ENCODE measurements at places on chromosomes 11 and 22.

DNA sequence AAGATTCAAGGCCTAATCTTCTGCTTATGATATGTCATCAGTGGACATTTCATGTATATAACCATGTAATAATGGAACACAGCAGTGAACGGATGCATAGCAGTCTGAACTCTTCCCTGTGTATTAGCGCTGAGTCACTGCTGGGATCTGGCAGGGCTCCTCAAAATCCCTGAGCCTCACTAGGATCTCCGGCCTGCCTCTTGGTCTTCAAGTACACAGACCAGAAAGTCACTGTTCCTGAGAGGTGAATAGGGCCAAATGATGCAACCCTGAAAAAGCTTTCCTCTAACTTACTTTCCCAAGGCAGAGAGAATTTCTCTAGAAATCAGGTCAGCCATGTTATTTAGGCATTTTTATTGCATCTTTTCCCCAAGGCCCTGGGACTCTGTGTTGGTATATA is 35.0 kb downstream of the POU2AF1 start:
- no peak for DNase-seq

GRCh38 chr11:133714471-133715375 is 130.6 kb downstream of the SPATA19 start:
- no peak for DNase-seq

DNA sequence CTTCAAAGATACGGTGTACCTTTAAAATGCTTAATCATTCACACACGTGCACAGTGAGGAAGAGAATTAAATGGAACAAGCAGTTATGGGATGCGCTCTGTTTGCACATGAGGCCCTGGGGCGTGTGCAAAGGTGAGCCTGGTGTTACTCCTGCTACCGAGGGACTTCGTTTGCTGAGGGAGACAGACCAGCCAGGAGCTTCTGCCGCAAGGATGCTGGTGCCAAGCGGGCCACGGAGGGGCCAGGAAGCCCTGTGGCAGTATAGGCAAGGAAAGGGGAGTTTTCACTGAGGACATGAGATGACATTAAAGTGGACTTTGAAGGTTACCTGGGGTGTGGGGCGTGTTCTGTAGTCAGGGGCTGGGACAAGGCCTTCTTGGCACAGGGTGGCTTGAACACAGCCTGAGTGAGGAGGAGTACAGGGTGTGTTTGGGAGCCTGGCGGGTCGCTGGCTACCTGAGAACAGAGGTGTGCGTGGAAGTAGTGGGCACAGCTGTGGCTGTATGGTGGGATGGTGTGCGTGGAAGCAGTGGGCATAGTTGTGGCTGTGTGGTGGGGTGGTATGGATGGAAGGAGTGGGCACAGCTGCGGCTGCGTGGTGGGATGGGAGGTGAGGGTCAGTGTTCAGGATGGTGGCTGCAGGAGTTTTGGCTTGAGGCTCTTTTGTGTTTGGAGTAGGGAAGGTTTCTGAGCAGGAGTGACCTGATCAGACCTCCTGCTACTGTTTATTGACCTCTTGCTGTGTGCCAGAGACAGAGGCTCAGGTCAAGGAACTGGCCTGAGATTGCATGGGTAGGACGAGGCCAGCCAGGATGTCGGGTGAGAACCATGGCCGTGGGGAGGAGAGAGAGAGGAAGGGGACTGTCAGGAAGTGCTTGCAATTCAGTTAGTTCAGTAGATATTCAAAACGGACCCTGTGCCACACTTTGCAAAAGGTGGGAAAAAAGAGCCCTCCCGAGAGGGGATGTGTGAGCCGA is 13.7 kb downstream of the TBC1D22A start:
- no peak for DNase-seq

- no peak for DNase-seq
Measured at GRCh38 chr22:31274017-31274416, 18.3 kb downstream of the PIK3IP1 start.

DNA sequence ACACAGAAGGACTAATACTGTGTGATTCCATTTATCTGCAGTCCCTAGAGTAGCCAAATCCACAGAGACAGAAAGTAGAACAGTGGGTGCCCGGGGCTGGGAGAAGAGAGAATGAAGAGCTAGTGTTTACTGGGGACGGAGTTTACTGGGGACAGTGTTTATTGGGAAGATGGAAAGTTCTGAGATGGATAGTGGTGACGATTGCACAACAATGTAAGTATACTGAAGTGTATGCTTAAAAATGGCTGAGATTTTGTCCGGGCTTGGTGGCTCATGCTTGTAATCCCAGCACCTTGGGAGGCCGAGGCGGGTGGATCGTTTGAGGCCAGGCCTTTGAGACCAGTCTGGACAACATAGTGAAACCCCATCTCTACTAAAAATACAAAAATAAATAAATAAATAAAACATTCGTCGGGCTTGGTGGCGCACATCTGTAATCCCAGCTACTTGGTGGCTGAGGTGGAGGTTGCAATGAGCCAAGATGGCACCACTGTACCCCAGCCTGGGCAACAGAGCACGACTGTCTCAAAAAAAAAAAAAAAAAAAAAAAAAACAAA is 132.4 kb downstream of the CTTN start:
- no peak for DNase-seq

GRCh38 chr11:41449483-41450050 is 9.9 kb downstream of the LRRC4C start:
- no peak for DNase-seq

GRCh38 chr11:32659672-32660071 is 76.0 kb downstream of the EIF3M start:
- no peak for DNase-seq

GRCh38 chr22:20174785-20175596 is 24.1 kb upstream of the CCDC188 start:
- DNase-seq: no peak

DNA sequence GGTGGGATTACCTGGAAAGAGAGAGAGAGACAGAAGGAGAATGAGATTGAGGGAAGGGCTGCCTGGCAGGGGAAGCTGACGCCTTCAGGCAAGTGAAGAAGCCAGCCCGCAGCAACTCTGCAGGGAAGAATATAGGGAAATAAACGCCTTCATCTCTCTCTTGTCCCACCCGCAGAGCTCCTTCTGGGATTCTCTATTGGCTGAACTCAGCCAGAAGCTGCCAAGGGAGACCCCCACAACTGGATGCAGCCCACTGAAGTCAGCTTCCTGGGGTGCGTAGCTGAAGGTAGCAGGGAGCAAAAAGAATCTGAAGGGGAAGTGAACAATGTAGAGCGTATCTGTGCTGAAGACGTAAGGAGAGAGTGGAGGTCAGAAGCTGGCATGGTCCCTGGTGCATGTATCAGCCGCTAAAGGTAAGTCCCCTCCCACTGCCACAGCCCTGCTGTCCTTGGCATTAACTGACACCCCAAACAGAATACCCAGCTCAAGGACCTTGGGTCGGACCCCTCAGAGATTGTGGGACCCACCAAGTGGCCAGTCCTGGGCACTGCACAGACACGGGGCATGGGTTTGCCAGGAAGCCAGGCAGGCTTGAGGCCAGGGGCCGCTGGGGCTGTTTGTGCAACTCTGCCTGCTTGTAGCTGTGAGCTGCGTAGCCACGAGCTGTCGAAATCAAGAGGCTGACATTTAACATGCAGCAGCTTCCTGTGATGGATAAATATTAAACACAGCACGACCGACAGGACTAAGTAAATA is 469.9 kb downstream of the MN1 start:
- no peak for DNase-seq

Data from CD4-positive, alpha-beta T cell treated with Interleukin-12 subunit alpha and Interleukin-12 subunit beta, for 1 hour (primary cell).